ENCODE measurements at places on chromosomes 2 and 18.

DNA sequence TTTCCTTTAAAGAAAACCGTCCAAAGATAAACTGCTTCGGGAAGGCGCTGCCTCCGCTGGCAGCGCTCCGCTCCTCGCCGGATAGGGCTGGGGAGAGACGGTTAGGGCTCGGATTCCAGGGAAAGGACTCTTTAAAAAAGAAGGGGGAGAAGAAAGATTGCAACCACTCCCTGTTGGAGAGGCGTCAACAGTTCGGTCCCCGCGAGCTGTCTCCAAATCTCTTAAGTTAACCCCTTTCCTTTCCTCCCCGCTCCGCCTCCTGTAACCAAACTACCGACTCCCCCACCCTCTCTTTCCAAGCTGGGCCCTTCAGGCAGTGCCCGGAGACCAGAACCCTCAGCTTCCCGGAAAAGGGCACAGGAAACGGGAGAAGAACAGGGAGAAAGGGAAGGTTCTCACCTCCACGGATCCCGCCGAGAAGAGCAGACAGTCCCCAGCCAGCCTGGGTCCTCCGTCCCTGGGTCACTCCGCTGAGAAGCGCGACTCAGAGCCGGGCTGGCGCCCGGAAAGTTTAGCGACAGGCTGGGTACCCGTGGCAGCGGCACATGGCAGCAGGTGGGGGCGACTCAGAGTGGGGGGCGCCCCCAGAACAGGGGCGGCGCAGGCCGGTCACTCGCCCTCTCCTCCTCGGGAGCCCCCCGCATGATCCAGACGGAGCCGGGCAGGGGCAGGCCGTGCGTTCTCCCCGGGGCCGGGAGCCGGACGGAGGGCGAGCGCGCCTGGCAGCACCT is 675 bp downstream of the FZD5 start:
- DNase-seq: no peak

DNA sequence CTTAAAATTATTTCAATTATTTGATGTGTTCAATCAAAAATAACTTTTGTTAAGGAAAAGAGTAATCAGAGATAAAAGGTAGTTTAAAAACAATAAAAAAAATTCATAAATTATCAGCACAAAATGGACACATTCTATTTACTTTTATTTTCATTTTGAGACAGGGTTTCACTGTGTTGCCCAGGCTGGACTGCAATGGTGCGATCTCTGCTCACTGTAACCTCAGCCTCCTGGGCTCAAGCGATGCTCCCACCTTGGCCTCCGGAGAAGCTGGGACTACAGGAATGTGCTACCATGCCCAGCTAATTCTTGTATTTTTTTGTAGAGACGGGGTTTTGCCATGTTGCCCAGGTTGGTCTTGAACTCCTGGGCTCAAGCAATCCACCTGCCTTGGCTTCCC is 47.1 kb downstream of the LPIN2 start:
- DNase-seq: no peak

DNA sequence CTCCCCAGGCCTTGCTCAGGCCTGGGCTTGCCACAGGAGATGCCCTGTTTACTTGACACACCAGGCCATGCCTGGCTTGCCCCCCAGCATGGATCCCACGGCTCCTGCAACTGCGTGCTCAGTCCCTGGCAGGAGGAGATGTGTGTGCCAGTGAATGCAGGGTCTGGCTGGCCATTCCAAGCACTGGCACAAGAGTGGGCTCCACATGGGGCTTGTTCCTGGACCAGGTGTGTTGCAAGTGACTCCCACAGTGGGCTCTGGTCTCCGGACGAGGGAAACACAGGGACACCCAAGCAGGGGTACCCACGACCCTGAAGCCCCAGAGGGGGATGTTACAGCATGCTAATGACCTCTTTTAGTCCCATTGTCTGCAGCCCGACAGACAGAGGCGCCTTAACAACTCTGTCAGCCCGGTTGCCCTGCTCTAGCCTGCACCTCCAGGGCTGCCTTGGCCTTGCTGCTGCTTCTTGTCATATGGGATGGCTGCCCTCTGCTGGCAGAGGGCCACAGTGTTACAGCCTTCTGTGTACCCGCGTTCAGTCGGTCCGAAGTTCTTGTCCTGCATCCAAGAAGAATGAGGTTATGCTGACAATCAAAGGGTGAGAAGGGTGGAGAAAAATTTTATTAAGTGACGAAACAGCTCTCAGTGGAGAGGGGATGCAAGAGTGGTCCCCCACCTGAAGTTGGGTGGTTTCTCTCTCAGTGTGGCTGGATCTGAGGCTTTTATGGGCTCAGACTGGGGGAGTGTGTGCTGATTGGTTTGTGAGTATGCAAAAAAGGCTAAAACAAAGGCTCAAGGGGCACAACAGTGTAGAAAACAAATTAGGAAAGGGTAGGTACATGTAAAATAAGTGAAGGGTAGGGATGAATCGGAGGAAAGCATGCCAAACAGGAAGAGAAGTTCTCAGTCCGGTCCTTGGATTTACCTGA is 180.4 kb downstream of the MBD5 start:
- DNase-seq: no peak

DNA sequence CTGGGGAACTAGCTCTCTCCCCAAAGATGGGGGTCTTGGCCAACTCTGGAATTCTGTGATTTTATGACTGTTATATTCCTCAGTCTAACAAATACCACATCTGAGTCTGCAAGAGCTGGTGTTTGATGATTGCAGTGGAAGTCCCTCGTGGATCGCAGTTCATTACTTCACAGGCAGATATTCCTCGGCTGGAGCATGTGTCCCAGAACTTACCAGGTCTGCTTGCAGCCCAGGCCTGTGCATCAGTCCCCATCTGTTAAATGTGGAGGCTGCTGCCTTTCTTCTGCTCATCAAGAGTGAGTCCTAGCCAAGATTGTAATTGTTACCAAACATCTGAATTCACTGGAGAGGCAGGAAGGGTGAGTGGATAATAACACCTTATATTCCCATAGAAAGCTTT is 55.5 kb downstream of the PRKCE start:
- DNase-seq: no peak

DNA sequence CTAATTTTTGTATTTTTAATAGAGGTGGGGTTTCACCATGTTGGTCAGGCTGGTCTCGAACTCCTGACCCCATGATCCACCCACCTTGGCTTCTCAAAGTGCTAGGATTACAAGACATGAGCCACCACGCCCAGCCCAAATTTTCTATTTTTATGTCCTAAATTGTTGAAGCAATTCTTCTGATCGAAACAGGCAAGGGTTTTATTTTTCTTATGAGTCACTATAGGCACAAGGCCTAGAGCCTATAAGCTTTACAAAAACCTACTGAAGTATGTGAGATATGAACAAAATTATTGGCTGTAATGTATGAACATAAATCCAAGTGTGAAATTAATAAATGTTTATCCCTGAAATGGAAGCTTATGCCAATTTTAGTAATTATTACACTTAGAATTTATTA is 464.2 kb upstream of the NRP2 start:
- DNase-seq: no peak

GRCh38 chr2:10987861-10988260 is 76.1 kb downstream of the KCNF1 start:
- no peak for DNase-seq

DNA sequence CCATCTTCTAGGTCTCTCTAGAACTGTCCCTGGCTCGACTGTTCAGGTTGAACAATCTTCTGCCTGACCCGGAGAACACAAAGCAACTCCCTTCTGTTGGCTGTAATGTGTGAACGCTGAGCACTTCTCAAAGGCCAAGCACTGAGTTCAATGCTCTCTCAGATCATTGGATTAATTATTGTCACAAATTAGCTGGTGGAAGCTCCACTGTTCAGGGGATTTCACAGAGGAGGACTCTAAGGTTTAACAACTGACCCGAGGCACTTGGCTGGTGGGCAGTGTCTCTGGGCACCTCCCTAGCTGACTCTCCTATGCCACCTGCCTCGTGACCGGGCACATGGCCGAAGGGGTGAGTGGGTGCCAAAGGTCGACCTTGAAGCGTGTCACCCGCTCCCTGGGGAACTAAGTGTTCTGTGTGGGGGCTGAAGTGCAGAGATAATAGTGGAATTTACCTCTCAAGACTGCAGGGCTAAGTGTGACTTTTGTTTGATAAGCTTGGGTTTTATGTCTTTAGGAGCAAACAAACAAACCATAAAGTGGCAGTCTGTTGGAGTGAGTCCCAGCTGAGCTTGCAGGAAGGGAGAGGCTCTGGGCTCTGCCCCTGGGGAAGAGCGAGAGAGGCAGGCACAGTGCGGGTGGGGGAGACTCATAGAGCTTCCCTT is 64.8 kb downstream of the BCL2L11 start:
- DNase-seq: no peak

DNA sequence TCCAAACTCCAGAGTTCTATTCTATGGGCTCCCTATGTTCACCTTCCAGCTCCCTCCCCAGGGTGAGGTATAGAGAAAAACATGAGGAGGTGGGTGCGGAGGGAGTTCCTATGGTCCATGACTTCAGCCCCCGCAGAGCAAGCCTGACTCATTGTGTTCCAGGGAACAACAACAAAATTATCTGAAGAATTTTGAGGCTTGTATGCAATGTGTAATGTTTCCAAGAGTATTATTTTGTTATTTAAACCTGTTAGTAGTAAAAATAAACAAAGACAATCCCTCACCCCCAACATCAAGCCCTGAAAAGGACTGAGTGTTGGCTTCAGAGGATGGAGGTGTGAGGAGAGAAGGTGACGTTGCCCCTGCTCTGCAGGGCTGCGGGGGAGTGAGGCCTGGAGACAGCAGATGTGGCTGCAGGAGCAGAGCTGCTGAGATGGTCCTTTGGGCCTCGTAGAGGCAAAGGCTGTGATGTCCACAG is 29.0 kb downstream of the LAMA3 start:
- DNase-seq: no peak

DNA sequence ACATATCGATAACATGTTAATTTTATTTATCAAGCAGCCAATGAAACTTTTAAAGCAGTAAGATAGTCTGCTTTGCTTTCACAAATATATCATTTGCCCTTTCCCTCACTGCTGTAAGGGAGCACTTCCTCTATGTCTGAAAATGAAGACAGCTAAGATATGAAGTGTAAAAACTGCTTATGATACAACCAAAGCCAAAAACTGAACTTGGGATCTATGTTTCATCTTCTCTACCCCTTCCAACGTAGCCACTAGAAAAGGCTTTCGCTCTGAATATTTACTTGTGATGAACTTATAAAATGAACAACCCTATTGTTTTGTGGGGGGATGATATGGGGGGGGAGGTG is 140.3 kb downstream of the TCF4 start:
- no peak for DNase-seq

All from cortex of kidney (tissue), 1 donor.